ENCODE measurements at places on chromosomes 1 and 21.

DNA sequence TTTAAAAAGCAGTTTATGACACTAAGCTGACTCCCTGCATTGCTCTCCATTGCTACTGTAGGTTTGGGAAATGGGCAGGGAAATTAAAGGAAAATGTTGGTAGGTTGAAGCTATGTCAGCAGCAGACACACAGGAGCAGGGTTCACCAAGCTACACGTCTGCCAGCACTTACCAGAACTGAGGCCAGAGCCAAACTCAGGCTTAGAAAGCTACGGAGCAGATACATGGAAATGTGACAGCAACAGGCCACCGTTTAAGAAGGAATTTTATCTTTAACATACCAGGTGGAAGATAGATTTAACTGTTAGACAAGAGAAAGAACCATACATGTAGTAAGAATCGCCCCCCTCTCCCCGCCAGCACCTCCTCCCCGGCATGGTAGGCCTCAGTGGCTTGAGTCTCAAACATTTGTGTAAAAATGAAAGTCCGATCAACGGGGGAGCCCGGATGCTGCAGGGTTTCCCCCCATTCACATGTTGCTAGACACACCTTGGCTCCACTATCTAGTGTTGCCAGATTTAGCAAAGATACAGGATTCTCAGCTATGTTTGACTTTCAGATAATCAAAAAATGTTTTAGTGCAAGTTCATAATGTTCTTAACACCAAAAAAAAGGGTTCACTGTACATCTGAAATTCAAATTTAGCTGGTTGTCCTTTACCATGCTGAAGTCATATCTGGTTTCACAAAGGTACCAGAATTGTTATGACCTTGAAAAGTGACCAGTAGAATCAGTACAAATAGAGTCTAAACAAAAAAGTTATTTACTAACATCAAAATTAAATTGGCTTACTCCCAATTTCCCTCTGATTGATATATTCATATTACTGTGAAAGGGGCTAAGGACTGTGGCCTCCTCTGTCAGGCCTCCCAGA, 6.7 kb downstream of the OR2T11 start:
- no peak for DNase-seq

DNA sequence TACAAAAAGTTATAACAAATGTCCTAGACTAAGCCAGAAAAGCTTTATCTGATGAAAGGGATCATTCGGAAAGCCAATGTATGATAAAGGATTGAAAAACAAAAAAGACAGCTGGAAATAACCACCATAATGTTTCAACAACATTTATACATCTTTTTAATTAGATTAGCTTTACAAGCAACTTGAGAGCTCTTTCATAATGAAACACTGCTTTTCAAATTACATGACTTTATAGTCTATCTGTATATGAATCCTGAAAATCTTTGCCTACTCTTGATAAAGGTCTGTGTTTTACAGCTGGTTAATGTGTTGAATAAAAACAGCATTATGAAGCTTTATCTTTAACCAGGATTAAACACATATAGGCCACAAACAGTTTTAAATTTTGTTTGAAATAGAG, 25.5 kb downstream of the SPRTN start:
- DNase-seq, result no peak

GRCh38 chr1:54249819-54250435, 50.0 kb downstream of the MRPL37 start:
- no peak for DNase-seq

DNA sequence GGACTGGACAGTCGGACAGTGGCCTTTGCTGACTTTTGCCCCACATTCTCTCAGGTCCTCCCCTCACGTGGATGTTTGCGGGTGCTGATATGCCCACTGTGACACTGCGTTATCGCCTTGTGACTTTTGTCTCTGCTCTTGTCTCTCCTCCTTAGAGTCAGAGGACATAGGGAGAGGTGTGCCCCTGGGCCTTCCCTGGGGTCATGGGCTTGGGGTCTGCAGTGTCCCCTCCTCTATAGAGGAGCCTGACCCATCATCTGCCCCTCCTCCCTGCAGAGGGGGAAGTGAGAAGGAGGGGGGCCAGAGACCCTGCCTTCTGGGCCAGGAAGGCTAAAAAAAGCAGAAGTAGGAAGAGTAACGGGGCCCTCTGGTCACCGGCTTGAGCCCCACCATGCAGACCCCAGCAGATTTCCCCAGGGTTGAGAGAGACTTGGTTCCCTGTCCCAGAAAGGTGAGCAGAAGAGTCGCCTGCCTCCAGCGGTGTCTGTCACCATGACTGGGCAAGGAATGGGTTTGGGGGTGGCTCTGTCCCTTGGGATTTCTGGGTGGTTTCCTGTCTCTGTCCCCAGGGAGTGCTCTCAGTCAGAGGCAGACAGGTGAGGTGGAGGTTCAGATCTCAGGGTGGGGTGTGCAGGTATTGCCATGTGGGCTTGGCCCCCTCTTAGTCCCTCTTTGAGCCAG, 13.3 kb downstream of the RPS6KA1 start:
- no peak for DNase-seq

GRCh38 chr1:30043256-30043655, 680.1 kb downstream of the MATN1 start:
- no peak for DNase-seq
